ENCODE measurements at places on chromosomes 16 and 17.
A peak's percentile ranks its signal among the peaks of the same experiment; 100 is the strongest.

- no peak for DNase-seq
Observed at GRCh38 chr16:77223184-77223583, 24.0 kb downstream of the SYCE1L start.

- DNase-seq, result no peak
Observed at GRCh38 chr16:82231008-82231787, 61.2 kb upstream of the MPHOSPH6 start.

GRCh38 chr16:67804853-67805542 lies 1.4 kb downstream of the RANBP10 start:
- no peak for DNase-seq

DNA sequence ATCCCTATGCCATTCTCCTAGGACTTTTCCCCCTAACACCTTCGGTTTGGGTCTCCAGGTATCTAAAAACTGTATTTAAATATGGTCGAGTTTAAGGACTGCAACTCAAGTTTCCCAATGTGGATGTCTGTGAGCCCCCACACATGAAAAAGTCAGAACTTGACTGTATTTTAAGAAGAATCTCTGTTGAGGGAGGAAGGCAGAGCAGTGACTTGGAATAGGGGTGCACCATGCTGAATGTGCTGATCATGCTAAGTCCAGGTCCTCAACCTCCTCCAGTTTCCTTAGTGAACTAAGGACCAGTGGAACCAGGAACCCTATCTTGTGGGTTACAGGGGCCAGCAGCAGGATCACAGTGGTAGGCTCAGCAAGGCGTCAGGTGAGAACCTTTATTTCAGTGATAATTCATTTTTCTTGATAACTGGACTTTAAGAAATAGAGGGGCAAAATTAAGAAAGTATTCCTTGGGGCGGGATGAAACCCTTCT lies 19.5 kb downstream of the GRB7 start:
- no peak for DNase-seq

GRCh38 chr17:1455291-1455796 lies 688 bp downstream of the CRK start:
- DNase-seq, result peak; percentile 5

DNA sequence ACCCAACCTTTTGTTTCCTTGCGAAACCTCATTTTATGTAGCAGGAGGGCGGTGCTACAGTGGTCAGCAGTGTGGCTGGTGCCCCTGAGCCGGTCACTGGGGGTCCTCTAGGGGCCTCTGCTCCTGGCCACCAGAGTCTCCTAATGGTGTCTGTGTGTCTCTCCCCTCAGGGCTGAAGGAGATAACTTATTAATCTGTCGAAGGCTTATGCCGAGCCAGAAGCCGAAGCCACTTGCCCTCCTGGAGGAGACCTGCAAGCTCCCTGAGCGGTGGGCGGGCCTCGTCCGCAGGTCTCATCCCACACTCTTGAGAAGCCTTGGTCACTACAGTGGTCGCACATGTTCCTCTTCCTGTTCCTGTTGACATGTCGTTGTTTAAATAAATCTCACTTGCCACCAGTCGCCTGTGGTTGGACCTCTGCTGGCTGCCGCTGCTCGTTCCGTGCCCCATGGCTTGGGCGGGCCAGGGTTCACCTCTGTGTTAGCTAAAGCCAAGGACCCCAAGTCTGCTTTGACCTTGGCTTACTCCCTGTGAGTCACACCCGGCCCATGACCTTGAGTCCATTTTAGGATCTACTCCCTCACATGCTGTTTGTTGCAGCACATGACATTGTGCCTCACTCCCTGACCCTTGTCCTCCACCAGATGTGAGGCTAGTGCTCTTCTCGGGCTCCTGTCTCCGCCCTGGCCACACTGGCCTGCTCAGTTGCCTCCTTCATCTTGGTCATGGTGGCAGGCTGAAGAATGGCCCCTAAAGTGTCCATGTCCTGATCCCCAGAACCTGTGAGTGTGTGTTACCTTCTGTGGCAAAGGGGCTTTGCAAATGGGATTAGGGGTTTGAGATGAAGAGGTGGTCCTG lies 38.7 kb upstream of the AQP8 start:
- no peak for DNase-seq

DNA sequence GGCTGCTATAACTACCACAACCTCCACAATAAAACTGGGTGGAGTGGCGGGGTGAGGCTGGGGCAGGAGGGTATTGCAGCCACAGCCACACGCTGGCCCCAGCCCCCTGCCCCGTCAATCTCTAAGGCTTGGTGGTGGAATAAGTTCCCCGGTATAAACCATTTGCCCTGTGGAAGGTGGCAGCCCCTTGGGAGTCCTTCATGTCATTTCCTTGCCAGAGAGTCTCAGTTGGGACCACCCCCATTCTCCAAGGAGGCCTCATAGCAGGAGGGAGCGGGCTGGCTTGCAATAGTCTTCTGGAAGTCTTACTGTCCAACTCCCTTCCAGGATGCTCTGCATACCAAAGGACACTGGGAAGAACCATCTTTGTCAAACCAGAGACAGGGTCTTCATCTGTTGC lies 19.4 kb downstream of the CD300A start:
- no peak for DNase-seq

- no peak for DNase-seq
Observed at GRCh38 chr16:66300037-66300436, 66.5 kb upstream of the CDH5 start.

GRCh38 chr16:27722207-27722606 lies 172.3 kb downstream of the KATNIP start:
- no peak for DNase-seq

DNA sequence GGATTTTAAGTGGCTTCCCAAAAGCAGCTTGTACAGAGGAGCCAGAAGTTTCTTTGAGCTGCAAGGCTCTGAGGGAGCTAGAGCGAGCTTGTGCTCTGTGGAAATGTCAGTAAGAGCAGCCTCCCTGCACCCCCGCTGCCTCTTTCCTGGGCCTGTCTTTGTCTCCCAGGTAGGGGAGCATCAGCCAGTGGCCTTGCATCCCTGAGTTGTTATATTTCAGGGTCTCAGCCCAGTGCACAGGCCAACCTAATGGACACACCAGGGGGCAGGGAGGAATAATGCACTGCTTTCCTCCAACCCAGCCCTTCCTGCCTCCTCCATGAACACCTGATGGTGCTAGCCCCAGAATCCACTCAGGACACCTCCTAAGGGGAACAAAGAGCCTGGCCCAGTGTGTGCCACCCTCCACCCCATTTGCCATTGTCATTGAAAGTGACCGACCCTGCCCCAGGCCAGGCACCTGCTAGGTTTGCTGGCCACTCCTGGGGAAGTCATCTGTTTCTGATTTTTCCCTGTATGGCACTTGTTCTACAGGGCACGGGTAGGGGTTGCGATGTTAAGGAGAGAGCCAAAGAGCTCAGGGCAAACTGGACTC lies 6.3 kb downstream of the TPPP3 start:
- DNase-seq, result no peak

- no peak for DNase-seq
Observed at GRCh38 chr17:68431045-68431608, 26.2 kb downstream of the WIPI1 start.

GRCh38 chr17:12983991-12984884 lies 33.6 kb downstream of the ELAC2 start:
- DNase-seq, result no peak

DNA sequence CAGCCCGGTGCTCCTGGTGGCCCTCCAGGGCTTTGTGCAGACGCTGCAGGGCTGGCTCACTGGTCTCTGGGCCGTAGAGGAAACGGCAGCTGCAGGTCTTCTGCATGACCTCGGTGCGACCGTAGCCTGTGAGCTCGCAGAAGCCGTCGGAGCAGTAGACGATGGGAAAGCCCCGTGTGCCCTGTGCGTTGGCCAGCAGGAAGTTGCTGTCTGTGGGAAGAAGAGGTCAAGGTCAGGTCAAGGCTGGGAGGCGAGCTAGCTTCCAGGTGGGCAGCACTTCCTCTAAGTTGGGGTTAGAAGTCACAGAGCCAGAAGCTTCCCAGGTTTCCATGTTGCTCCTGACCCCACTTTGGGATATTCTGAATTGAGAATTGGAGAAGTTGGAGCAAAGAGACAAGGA lies 2.1 kb downstream of the KCNH4 start:
- no peak for DNase-seq

DNA sequence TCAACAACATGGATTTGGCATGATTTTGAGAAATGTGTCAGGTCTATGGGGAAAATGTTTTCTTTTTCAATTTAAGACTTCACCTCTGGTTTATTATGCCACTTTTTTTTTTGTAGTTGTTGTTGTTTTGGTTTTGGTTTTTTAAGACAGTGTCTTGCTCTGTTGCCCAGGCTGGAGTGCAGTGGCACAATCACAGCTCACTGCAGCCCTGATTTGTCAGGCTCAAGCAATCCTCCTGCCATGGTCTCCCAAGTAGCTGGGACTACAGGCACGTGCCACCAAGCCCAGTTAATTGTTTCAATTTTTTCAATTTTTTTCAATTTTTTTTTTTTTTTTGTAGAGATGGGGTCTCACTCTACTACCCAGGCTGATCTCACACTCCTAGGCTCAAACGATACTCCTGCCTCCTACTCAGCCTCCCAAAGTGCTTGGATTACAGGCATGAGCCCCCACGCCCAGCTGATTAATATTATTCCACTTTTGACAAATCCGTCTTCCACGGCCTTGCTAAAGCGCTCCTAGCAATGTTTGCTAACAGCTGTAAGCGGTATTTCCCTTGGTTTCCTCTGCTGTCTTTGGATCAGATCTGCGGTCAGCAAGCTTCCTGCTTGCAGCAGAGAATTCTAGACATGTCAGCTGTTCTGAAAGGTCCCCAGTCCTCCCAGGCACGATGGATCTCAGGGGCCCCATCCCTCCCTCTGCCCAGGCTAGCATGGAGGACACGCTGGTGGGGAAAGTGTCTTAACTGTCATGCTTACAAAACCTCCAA lies 7.0 kb upstream of the MILR1 start:
- DNase-seq, result no peak

GRCh38 chr17:43367737-43368242 lies 31.0 kb upstream of the ARL4D start:
- no peak for DNase-seq

DNA sequence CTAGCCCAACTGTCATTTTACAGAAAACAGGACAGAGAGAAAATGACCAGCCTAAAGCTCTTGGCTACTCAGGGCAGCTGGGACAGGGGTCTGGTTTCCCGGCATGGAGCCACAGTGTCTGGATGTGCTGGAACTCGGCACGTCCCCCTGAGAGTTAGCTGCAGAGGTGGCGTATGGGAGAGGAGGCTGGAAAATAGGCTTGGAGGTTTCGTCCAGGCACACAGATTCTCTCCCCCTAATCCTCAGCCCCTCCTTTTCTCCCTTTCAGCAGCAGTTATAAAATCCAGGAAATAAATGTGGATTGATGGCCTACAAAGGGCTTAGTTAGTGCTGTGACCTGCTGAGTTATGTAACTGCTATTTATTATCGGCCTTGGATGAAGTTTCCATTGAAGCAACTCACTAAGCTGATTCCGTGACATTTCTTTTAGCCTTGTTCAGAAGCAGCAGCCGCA lies 89.5 kb upstream of the TOB1 start:
- DNase-seq, result no peak

GRCh38 chr17:16001226-16001897 lies 1.7 kb downstream of the TTC19 start:
- DNase-seq, result no peak

DNA sequence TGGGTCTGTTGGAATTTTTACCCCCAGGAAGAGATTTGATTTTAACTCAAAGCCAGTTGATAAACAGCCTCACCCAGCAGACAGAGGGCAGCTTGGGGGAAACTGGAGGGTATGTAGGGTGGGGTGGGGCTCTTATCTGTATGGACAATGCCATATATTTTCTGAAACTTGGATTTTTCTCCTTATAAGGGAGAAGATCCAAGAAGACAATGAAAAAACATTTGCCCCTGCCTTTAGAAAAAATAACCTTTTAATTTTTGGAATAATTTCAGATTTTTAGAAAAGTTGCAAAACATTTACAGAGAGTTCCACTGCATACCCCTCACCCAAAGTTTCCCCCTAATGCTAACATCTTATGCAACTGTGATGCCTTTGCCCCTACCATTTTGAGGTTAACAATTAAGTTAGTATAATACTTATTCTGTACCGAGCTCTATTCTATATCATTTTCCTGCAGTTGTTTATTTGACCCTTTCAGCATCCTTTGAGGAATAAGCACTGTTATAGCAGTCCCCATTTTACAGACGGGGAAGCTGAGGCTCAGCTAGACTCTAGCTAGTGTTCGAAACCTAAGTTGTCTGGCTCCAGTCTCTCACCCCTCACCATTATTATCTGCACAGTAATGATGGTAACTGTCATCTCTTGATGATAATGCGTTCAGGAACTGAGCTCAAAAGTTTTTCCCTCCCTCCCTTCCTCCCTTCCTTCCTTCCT lies 66.4 kb downstream of the PRKCB start:
- DNase-seq, result no peak

DNA sequence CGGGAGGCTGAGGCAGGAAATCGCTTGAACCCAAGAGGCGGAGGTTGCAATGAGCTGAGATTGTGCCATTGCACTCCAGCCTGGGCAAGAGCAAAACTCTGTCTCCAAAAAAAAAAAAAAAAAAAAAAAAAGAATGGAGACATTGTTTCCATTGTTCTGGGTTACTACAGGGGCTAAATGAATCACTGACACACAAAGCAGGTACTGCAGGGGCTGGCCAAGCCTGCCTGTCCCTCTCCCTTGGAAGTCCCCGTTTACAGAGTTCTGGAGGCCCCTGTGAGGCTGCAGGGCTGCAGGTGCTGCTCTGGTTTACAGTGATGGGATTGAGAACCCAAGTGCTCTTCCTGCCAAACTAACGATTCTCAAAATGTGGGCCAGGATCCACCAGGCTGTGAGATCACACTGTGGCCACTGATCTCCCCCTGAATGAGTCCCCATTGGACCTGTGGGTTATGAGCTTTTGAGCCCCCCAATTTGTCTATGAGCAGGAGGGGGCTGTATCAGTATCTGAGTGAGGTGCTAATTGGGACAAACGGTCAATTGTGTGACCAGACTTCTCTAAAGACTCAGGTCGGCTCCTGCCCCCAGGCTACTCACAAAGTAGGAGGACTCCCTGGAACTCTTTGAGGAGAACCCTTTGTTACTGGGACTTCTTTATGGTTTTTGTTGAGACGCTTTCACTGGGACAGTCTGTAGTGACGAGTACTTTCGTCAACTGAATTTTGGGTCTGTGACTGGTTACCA lies 39.0 kb downstream of the DNAH17 start:
- DNase-seq, result no peak

DNA sequence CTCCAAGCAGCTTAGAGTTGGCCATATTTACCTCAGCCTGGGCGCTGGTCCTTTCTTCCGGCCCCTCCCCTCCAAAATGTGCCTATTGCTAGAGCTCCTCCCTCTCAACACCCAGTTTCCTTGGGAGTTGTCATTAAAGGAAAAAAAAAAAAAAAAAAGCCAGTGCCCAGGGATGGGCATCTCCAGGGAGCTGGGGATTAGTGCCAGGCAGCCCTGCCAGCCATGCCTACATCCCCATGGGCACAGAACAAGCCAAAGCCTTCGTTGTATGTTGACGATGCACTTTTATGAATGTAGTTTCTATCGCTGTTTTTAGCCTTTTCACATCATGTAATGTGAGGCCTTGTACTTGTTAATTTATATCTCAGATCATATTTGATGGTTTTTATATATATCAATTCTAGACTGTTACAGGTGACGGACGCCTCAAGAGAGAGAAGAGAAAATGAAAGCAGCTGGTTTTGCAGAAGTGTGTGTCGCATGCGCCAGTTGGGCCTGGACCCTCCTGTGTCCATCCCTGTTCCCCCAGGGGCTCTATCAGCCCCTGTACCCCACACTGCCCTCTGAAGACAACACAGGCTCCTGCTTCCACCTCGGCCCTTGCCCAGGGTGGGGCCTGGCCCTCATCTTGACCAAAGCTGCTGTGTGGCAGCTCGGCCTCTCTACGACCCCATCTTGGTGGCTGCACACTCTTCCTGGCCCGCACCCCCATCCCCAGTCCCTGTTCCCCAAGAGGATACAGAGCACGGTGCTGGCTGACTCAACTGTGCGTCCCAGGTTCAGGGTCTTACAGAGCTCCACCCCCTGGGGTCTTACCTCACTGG lies 4.8 kb downstream of the LIMD2 start:
- DNase-seq, result no peak
